ENCODE measurements at places on chromosomes 1 and 21.

DNA sequence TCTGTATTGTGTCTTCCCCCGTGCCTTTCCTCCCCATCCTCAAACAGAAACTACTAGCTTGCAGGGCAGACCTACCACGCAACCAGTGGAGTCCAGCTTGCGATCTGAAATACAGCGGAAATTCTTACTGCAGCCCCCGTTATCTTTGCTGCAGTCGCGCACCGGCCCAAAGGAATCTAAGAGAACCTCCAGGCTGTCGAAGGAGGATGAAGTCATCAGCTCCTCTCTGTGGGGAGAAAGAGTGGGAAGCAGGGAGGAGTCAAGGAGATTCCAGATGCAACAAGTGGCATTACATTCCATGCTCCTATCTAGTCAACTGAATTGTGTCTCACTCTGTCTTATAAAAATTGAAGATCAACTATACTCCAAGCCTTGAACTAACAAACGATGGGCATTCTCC is 206.9 kb downstream of the ASTN1 start:
- DNase-seq: no peak

DNA sequence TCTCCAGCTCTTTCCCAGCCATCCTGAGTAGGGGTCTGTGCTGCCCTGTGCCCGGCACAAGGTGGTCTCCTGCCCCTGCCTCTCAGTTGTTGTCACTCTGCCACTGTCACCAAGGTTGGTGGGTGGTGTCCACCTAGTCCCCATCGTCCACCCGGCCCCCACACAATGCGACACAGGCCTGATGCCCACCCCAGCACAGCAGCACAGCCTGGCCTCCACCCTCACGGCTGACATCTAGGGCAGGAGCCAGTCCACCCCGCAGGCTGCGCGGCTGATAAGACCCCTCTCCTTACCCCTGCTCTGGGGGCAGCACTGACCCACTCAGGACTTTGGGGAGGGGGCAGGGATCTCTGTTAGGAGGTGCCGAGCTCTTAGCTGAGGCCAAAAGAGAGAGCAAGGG is 198.3 kb downstream of the LIPI start:
- no peak for DNase-seq

GRCh38 chr1:168881656-168882260 is 152.8 kb upstream of the DPT start:
- DNase-seq: no peak

- DNase-seq: peak; percentile 22
Measured at GRCh38 chr1:225652729-225653462, at the start of gene ENAH. Gene ENAH, minus strand, starts transcription at chr1:225653123. Its CDS starts 433 bp downstream, at chr1:225652690.

All from stimulated activated CD4-positive, alpha-beta T cell treated with anti-CD3 and anti-CD28 coated beads, Interleukin-12 subunit alpha, Interleukin-12 subunit beta, amount 100 ng/mL, for 24 hours (primary cell).